Endothelial cell of umbilical vein (primary cell): ENCODE measurements at places on chromosomes 16 and 17. TPM values are rescaled to one million over a fixed set of nuclear protein-coding genes. Genes with fewer than 3 reads are reported as not detected.

DNA sequence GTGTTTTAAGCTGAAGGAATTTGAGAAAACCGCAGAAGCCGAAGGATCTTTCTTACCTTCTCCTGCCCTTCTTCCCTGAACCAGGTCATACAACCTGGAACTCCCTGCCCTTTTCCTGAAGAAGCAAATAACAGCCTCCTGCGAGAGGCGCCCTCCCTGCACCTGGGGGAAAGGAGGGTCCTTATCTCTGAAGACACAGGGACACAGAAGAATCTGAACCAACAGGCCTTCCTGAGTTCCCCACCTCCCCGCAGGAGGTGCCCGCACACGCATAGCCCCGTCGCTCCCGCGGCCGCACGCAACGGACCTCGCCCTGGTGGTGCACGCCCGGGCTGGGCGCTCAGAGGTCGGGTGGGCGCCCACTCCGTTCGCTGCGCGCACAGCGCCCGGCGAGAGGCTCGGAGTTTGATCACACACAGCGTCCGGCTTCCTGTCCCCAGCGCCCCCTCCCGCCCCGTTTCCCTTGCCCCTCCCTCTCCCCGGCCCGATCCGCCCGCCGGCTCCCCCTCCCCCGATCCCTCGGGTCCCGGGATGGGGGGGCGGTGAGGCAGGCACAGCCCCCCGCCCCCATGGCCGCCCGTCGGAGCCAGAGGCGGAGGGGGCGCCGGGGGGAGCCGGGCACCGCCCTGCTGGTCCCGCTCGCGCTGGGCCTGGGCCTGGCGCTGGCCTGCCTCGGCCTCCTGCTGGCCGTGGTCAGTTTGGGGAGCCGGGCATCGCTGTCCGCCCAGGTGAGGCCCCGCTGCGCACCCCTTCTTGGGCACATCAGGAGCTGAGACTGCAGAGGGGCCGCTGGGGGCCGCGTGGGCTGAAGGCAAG lies at the start of gene TNFSF12:
TNFSF12 (plus strand) TSS at position 474 of the 816 bp plus-strand sequence; CDS start at position 570, 96 bp downstream.
- DNase-seq = peak; percentile 40

DNA sequence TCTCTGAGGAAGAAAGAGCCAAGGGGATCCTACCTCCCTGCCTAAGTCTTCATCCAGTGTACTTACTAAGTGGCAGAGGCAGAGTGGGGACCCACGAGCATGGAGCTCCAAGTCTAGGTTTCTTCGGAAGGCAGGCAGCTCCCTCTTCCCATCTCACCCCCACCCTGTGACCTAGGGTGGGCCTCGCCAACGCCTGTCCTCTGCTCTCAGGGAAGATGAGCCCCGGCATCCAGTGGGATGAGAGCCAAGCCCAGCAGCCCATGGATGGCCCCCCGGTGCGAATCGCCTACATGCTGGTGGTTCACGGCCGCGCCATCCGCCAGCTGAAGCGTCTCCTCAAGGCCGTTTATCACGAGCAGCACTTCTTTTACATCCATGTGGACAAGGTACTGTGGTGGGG lies 8.3 kb downstream of the XYLT2 start:
- DNase-seq = no peak

DNA sequence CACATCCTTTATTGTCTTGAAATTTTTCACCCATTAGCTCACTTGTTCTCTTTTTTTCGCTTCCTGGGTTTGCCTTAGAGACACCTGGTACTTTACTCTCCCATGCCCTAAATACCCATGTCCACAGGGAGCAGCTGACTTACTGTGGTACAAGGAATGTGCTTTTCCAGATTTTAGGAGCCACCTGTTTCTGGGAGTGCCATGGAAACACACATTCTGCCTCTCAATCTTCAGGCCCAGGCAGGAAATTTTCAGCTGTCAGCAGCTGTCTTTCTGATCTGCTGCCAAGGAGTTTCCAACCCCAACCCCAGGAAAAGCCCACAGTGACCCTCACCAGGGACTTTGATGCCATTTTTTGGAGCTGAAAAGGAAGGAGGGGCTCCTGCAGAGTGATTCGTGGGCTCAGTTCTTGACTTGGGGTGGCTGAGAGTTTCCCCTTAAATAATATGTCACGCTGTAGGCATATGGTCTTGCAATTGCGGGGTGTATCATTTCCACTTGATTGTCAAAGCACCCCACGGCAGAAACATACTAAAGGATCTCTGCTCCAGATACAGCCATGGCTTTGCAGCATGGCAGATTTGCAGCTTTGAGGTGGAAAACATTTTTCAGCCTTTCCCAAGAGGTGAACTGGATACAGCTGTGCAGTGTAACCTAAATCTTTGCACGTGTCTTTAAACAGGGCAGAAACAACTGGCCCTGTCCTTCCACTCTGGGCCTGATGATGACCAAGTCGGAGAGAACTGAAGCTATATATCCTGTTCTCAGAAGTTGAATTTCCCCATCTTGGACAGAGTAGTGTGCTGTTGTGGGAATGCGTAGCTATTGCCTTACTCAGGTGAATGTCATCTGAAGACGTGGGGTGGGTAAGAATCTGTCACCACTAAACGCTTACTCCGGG lies 19.2 kb downstream of the RBFOX1 start:
- no peak for DNase-seq

DNA sequence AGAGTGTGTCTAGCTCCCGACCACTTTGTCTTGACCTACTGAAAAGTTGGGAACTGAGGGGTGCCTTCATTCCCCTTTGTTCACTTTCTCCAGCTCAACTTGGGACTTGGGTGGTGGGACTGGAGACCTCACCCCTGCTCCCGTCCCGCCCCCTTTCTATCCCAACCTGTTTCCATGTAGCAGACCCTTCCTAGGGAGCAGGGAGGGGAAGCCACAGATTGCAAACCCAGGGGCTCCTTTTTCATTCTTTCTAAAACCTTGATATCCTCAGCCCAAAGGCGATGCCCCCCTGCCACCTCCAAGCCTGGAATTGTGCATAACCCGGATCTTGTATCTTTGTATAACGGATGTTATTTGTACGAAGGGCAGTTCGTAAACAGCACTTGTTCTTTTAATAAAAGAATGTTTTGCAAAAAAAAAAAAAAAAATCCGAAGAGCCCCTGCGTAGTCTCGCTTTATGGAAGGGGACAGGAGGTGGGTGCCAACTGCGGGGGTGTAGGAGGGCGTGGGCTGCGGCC lies 714 bp upstream of the CISD3 start:
- no peak for DNase-seq

DNA sequence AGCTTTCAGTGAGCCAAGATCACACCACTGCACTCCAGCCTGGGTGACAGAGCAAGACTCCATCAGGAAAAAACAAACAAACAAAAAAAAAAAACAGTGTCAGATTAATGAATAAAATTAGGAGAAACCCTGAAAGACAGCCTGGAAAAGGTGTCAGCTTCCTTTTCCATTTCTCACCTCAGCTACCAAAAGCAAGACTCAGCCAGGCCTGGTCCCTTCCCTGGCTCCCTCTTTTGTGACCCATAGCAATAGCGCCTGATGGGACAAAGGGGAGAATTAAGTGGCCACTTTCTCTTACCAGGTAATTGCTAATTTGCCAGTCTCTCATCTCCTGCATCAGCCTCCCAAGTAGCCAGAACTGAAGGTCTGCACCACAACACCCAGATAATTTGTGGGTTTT lies 3.9 kb upstream of the THRA start:
- DNase-seq = no peak

DNA sequence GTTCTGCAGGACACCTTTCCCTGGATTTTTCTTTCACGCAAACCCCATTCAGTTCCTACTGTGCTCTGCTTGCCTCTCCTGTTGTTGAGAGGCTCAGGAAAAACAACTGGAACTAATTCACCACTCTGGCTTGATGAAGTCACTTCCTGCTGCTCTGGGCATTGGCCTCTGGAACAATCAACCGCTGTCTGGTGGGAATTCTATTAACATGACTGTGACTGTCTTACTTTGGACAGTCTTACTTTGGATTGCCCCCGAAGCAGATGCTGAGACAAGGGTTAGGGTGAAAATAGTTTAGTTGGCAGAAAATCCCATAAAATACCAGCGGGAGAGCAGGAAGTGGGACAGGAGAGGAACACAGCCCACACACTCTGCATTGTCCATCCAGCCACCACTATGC lies 90.0 kb upstream of the HSBP1 start:
- peak; percentile 36 for DNase-seq

DNA sequence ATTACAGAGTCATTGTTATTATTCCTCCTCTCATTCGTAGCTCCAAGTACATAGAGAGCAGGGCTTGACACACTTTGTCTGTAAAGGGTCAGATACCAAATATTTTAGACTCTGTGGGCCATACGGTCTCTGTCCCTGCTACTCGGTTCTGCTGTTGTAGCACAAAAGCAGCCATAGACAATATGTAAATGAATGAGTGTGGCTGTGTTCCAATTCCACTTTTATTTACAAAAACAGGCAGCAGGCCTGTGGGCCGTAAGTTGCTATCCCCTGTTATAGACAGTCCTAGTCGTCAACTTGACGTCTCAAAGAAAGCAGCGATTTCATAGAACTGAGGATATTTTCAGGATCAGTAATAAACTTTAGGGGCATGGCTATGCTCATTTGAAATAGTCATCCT lies 161.6 kb downstream of the MSI2 start:
- no peak for DNase-seq

DNA sequence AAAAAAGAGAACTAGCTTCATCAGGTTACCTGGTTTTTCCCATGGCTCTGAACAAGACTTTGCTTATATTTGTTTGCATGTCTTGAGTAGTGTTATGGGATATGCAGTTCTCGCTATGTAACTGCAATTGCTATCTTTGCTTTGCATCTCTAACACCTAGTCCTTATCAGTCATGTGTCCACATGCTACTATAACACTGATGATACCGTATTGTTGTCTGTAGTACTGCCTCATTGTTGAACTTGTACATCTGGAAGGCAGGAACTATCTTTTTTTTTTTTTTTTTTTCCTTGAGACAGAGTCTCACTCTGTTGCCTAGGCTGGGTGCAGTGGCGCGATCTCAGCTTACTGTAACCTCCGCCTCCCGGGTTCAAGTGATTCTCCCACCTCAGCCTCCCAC lies 2.5 kb downstream of the PSME3 start:
- no peak for DNase-seq

The RPS6KB1 gene
- total RNA-seq = 40.5 and 45.7 TPM in 2 replicates

The JMJD8 gene
- total RNA-seq = 53.4 and 55.1 TPM in 2 replicates

DNA sequence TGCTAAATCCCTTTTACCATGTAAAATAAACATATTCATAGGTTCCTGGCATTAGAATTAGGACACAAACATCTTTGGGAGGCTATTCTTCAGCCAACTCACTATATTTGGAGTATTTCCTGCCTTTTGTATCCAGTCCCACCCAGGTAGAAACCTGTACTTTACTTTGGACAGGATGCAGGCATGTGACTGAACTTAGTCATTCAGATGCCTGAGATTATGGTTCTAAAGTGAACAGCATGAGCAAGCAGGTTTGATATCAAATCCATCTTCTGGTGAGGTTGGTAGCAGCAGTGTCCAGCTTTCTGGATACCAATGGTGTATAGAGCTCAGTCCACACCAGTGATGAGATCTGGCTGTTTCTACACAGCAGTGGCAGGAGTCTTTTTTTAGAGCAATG lies 20.2 kb downstream of the CA10 start:
- no peak for DNase-seq

The FNDC8 gene
- not detected in 2 replicates for total RNA-seq

The EVPL gene
- not detected in 2 replicates for total RNA-seq

DNA sequence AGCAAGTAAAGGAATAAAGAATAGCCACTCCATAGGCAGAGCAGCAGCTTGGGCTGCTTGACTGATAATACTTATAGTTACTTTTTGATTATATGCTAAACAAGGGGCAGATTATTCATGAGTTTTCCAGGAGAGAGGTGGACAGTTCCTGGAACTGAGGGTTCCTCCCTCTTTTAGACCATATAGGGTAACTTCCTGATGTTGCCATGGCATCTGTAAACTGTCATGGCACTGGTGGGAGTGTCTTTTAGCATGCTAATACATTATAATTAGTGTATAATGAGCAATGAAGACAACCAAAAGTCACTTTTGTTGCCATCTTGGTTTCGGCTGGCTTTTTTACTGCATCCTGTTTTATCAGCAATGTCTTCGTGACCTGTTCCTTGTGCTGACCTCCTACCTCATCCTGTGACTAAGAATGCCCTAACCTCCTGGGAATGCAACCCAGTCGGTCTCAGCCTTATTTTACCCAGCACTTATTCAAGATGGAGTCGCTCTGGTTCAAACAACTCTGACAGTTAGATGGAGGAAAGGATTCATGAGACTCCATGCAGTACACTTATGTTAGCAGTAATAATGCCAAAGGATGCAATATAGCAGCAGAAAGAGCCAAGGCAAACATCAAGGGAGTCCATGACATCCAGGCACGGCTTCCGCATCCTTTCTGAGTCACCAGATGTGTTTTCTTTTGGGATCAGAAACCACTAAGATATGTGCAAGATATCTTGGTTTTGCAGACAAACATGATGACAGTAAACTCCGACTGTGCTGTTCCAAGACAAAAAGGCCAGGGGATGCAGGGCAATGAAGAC lies 55.8 kb upstream of the B4GALNT2 start:
- peak; percentile 88 for DNase-seq

The CFDP1 gene
- 49.6 and 53.8 TPM in 2 replicates for total RNA-seq
